Anterior cingulate cortex (tissue), 58 donors: ENCODE measurements at places on chromosomes 11 and 22.

GRCh38 chr11:130674686-130675308 is 226.4 kb downstream of the ADAMTS15 start:
- no peak for DNase-seq

DNA sequence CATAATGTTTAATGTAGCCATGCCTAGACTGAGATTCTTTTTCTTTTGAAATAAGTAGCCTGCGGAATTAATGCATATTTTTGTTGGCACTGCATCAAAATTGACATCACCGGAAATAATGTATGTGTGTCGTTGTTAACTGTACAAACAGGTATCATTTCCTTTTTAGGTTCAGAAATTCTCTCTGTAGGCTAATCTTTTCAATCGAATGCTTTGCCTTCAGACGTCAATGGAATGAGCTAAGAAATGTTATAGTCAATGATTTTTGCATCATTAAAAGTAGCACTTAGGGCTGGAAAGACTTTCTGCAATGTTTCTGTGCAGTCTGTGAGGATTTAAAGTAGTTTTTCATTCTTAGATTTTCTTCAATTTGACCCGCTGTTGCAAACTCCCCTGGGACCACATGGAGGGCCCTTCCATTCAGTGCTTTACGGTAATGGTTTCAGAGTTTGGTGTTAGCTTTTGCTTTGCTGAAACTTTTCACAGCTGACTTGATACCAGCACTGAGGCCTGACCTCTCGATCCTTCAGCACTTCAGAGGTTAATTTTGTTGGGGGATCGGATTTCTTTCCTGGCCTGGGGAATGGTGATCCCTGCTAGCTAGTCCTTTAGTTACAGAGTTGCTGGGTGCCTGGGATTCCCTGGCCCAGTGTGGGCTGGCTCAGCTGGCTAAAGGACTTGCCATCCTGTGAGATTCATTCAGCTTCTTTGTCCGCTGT is 137.8 kb downstream of the DBX1 start:
- no peak for DNase-seq

DNA sequence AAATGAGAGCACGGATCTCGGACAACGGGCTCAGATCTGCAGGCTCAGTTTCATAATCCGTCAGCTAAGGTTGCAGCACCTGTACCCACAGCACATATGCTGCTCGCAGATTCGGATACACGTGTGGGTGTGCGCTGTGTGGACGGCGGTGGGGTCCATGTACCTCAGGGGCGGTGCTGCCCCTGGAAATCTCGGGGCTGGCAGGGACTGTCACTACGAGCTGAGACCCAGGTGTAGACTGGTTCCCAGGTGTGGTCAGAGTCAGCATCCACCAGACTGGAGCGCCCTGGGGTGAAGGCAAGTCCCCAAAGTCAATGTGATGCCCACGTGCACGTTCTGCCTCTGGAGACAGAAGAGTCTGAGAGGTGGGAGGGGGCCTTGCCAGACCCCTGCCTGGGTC is 989.3 kb downstream of the BRD1 start:
- DNase-seq = no peak

GRCh38 chr11:11499300-11499699 is 122.5 kb downstream of the GALNT18 start:
- no peak for DNase-seq

DNA sequence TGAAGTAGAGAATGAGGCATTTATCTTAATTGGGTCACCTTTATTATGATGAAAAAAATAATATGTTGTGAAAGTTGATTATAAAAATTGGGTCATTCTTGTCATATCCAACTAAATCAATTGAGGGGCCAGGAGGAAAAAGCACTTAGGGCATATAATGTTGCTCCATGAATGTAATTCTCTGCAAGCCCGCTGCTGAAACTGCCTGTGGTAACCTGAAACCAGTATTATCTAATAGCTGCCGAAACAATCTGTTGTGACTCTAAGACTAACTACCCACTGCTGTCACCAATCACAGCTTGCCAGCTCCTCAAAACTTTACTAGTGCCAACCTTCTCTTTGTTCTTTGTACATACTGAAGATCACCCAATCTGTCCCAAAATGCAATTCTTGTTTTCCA is 115.8 kb downstream of the ATG16L2 start:
- DNase-seq = no peak

DNA sequence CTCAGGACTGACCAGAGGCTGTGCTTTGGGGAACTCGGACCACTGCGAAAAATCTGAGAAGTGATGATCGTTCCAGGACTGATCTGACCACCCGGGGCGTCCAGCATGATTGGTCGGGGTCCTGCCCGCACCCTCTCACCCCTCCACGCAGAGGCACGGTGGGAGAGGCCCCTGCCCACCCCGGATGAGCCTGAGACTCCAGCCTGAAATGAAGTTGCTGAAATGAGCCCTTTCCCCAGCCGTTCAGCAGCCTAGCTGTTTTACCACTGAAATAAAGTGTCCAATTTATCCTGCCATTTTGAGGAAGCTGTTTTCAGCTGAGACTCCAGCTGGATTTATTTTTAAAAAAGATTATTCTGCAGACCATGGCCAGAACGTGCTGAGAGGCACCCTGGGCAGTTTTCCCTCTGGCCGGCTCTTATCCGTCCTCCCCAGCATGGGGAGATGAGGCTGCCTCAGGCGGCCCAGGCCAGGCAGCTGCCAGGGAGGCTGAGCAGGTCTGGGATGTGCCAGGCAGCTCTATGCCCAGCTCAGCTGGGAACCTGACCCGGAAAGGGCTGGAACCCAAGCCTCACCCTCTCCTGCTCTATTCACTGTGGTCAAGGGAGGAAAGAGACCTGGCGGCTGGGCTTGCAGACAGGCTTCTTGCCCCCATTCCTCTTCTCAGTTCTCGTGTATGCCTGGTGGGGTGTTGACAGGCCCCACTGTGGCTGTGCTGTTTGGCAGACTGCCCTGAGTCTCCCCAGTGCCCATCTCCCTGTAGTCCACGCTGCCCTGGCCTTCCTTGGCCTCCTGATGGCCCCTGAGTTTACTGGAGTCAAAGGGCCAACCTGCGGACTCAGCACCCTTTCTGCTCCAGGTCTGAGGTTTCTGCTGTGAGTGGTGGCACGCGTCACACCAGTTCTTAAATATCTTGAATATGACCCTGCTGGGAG is 161.0 kb upstream of the B3GAT1 start:
- DNase-seq = no peak

GRCh38 chr11:46295312-46296058 is 18.0 kb downstream of the CREB3L1 start:
- peak; percentile 71 for DNase-seq

GRCh38 chr22:48938741-48939140 is 888.9 kb downstream of the BRD1 start:
- DNase-seq = no peak

- no peak for DNase-seq
These were observed 81.9 kb downstream of the RAB30 start for GRCh38 chr11:82989628-82990404.

DNA sequence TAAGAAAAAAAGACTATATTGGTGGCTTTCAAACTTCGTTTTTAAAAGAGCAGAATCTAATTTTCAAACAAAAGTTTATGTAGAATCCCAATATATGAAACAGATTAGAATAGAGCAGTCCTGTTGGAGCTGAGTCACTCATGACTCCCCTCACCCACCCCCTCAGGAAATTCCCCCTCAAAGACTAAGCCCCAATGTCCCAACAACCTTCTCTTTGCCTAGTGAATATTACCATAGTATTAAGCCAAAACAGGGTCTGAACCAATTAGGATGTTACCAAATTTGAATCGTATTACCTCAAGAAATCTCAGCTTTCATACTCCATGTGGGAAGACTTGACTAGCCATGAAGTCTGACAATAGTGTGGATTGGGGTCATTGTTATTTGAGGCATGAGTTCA is 7.8 kb upstream of the PIWIL4 start:
- DNase-seq = no peak

GRCh38 chr22:34055525-34056200 is 135.4 kb upstream of the LARGE1 start:
- no peak for DNase-seq

DNA sequence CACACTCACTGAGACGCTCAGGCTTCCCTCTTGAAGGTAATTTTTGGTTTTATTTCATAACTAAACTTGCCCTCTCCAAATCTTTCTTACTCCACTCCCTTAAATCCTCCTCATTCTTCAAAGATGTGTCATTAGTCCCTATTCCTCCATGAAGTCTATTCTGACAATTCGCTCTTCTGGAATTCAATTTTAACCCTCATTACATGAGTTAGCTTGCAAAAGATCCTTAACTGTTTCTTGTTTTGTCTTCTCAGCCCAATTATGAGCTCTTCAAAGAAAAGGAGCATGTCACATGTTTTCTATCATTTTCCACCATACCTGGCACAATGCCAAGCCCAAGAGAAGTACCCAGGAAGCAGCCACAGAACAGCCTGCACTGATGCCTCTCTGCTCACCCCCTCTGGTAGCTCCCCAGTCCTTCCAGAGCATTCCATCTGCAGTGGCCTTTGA is 13.0 kb downstream of the GALNT18 start:
- no peak for DNase-seq

- peak; percentile 40 for DNase-seq
These were observed at the start of gene GAS2L1 for GRCh38 chr22:29306175-29306834. GAS2L1 (plus strand) TSS chr22:29306650; CDS start chr22:29308106, 1,456 bp downstream.

GRCh38 chr11:114259551-114259983 is 36.6 kb upstream of the NNMT start:
- no peak for DNase-seq

DNA sequence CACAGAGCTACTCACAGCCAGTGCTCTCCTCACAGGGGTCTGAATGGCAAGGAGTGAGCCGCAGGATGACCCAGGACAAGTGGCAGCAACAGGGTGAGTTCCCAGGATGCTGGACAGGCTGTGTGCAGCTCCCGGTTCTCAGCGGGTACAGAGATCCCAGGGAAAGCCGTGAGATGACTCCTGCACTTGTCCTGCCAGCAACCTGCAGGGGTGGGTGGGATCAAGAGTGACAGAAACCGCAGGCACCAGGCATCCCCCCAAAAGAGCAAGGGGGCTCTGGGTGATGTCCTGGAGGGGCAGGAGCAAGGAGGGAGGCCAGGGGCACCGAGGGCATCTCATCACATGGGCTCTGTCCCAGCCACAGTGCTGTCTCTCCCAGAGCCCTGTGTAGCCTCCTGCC is 15.9 kb upstream of the PRODH start:
- DNase-seq = no peak

- DNase-seq = no peak
These were observed 299.1 kb upstream of the MTNR1B start for GRCh38 chr11:92670308-92670890.

GRCh38 chr11:75326439-75326810 is 25.0 kb downstream of the ARRB1 start:
- DNase-seq = no peak

DNA sequence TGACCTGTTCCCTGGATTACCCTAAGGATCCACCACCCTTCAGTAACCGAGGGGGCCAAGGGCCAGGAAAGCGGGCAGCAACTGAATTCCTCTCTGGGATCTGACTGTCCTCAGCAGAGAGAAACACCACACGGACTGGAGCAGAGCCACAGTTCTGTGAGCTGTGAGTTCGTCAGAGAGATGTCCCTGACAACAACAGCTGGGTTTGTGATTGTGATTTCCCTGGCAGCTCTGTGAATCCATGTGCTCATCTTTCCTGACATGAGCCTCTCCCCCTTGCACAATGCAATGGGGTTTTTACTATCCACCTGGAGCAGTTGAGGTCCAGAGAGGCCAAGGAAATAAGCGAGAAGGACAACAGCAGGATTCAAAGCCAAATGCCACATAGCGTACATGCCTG is 69.4 kb upstream of the AMPD3 start:
- DNase-seq = no peak

GRCh38 chr22:48352086-48352911 is 1475.4 kb downstream of the BRD1 start:
- DNase-seq = no peak

GRCh38 chr22:29621761-29622526 is 18.5 kb downstream of the NF2 start:
- no peak for DNase-seq

GRCh38 chr11:94933223-94934130 is 39.9 kb downstream of the CWC15 start:
- DNase-seq = no peak

DNA sequence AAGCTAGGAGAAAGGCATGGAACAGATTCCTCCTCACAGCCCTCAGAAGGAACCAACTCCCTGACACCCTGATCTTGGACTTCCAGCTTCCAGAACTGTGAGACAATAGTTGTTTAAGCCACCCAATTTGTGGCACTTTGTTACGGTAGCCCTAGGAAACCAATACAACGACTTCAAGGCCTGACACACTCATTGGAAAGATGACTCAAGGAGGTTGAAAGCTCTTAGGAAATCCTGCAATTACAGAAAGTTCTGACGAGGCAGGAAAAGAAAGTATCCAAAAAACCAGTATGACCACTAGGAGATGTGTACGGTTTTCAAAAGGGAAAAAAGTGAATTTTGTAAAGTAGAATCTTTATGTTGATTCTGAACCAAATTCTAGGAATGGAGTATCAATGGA is 161.4 kb downstream of the SWAP70 start:
- no peak for DNase-seq

GRCh38 chr11:124611064-124611463 is at the start of gene PANX3:
PANX3 (plus strand) TSS chr11:124611428; CDS start chr11:124611557, 129 bp downstream.
- DNase-seq = no peak

DNA sequence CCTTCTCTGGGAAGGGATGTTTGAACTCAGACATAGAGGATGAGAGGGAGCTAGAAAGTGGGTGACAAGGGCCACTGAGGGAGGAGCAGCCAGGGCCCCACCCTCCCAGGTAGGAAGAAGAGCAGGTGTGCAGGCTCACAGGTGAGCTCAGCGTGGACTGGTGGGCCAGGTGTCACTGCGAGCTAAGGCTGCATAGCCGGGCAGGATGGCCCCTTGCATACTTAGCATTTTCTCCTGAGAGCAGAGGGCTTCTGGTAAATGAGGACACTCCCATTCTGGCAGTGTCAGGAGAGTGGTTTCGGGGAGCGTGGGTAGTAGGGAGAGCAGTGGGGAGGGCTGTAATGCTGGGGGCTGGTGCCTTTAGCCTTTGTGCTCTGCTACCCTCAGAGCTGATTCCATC is 843.4 kb downstream of the TBC1D22A start:
- no peak for DNase-seq

GRCh38 chr22:31818481-31819392 is 64.9 kb downstream of the DEPDC5 start:
- no peak for DNase-seq

GRCh38 chr22:30074147-30074546 is 6.1 kb upstream of the HORMAD2 start:
- no peak for DNase-seq

DNA sequence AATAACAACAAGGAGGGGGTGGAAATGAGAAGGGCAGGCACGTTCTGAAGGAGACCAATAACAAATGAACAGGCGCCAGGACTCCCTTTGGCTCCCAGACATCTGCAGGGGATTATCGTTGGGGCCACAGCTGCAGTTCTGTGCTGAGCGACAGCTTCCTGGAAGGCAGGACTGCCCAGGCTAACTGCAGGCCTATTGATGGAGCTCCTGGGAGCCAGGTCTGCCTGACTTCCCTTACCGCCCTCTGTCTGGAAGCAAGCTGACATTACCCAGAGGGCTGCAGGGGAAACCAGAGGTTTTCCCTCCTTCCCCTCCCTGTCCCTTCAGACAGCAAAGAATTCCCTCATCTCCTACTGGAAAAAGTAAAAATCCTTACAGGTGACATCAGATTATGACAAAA is 5.0 kb downstream of the DRD2 start:
- no peak for DNase-seq
